Effector memory CD4-positive, alpha-beta T cell (primary cell): ENCODE measurements at places on chromosomes 2 and 18.

DNA sequence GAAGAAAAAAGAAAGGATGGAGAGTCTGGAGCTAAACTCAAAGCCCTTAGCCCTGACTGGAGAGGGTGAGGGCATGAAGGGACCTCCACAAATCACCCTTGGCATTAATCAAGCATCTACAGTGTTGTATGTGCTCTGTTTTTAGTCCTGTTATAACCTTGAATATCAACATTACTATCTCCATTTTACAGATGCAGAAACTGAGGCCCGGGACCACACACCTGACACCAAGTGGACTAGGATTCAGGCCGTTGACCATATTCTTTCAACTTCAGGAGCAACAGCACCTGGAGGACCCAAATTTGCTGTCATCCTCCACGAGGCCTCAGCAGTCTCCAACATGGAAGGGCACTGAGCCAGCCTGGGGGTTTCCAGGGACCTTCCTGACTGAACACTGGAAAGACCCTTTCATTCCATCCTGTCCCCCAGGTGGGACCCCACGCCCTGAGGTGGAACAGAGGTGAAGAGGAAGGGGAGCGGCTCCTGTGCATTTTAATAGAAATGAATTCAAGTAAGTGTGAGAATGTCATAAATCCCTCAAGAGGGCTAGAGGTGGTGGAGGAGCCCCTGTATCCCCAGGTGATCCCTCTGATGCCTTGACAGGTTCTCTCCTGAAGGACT lies 41.0 kb downstream of the SERTAD2 start:
- DNase-seq: no peak

DNA sequence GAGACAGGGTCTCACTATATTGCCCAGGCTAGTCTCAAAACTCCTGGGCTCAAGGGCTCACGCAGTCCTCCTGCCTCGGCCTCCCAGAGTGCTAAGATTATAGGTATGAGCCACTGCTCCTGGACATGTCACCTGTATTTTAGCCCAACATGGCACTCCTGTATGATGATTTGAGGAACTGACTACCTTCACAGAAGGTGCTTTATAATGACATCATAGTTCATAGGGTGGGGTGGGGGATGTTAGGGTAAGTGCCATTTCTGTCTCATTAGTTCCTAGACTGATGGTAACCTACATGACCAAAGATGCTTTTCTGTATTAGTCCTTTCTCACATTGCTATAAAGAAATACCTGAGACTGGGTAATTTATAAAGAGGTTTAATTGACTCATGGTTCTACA lies 109.7 kb downstream of the MAP4K4 start:
- DNase-seq: no peak

DNA sequence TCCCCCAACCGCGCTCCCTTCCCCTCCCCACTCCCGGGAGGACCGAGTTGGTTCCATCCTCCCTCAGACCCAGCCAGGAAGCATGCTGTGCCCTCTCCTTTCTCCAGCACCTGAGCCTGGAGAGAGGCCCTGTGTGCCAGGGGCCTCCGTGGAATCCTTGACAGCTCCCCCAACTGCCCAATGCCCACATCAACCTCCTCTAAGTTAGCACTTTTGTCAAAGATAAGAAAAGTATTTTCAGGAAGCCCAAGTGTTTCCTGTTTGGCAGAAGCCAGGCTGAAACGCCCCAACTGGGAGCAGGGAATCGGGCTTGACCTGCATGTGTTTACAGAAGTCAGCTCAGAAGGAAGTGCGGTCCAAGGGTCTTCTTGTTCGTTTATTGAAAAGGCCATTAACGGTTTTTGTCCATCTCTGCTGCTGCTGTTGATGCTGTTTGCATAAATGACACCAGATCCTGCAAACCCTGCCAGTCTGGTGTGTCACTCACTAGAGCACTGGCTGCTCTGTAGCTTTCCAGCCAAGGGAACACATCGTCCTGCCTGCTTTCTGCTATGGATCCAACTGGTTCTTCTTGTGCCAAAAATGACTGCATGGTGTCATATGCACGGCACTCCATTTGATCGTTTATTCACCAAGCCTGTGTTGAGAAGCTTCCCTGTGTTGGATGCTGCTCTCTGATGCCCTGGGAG lies 35.4 kb upstream of the COL6A3 start:
- DNase-seq: no peak

DNA sequence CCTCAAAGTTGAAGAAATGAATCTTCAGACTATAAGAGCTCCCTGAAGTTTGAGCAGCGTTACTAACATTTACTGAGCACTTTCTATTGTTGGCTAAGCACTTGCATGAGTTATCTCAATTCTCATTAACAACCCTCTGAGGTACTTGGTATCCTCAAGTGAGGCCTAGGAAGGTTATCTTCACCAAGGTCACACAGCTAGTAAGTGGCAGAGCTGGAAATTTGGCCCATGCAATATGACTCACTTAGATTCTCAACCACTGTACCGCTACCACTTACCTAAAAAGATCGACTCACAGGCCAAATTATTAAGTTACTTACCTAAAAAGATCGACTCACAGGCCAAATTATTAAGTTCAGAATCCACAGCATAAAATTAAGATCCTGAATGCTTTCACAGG lies 8.7 kb upstream of the METAP1D start:
- no peak for DNase-seq

DNA sequence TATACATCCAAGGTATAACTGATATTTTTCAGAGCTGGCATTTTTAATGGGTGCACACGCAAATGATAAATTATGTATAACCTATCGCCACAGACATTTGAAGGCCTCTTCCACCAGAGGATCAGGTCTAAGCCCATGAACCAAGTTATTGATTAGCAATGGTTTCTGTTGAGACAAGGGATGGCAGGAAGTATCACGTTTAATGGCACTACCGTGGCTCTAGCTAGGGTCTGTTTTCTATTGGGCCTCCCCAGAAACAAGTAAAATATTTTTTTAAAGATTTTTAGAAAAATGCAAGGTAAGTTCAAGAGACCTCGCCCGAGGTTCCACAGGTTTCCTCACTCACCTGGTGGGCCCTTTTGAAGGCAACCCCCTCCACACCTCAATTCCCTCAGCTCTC lies 667 bp downstream of the GFPT1 start:
- no peak for DNase-seq
